ENCODE measurements at places on chromosomes 6 and 20.

- no peak for DNase-seq
Observed at GRCh38 chr20:45918779-45919537, 7.0 kb upstream of the PLTP start.

GRCh38 chr6:125164696-125165095 lies 11.1 kb downstream of the TPD52L1 start:
- DNase-seq, result no peak

DNA sequence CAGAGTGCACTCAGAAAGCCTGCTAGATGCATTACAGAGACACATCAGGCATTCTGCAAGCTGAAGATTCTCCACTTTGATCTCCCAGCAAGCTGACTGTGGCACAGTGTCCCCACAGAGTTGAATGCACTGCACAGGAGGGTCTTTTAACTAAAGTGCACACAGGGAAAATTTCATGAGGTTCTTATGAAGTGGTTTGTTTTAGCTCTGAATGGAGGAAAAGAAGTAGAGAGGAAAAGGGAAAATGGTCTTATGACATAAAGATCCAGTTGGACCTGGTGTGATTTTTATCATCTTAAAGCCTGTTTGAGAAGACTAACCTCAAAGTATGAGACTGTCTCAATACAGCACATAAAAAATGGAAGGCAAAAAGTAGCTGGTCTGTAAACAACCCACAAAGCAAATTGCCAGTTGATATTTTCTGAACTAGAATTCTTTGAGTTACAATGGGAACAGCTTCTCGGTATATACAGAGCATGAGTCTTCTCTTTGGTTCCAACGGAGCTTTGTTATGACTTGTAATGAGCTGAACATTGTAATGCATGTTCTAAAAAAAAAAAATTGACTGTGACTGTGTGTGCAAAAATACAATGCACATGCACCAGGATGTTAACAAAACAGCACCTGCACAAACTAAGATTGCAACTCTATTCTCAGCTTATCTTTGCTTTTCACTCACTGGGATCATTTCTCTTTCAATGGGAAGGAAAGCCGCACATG lies 383.0 kb upstream of the ID4 start:
- no peak for DNase-seq

DNA sequence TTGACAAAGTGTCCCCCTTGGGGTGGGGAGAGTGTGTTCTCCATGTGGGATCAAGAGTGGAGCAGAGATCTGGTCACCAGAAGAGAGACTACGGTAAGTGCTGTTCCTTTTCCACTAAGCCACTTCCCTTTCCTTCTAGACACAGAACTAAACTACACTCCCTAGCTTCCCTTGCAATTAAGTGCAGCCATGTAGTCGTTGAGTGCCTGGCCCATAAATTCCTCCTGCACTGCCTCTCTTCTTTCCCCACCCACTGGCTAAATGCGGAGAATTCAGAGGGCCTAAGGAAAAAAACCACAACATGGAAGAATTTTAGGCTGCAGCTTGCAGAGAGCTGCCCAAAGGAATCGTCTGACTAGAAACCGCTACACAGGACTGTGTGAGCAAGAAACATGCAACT lies 1.5 kb downstream of the WDR27 start:
- no peak for DNase-seq

- no peak for DNase-seq
Observed at GRCh38 chr6:49744259-49744658, at the start of gene CRISP3. CRISP3 (minus strand) TSS chr6:49744388; CDS start chr6:49744367, 21 bp downstream.

GRCh38 chr20:22604815-22605214 lies 20.4 kb upstream of the FOXA2 start:
- DNase-seq, result no peak

DNA sequence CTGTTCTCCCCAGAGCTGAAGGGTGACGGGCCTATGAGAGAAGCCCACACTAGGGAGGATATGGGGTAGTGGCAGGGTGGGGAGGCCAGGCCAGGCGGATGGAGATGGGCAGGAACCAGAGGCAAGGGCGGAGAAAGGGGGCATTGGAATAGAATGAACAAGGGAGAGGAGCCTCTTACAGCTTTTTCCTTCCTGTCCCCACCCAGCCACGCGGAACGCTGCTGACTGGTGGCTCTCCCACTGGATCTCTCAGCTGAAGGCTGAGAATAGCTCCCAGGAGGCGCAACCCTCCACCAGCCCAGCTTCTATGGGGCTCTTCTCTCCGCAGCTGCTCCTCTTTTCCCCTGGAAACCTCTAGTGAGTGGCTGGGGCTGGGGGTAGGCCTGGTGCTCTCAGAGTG lies 10.8 kb downstream of the DLK2 start:
- no peak for DNase-seq

- no peak for DNase-seq
Observed at GRCh38 chr6:161772176-161772575, 498.3 kb upstream of the AGPAT4 start.

GRCh38 chr20:40633123-40633850 lies 55.7 kb downstream of the MAFB start:
- DNase-seq, result no peak

DNA sequence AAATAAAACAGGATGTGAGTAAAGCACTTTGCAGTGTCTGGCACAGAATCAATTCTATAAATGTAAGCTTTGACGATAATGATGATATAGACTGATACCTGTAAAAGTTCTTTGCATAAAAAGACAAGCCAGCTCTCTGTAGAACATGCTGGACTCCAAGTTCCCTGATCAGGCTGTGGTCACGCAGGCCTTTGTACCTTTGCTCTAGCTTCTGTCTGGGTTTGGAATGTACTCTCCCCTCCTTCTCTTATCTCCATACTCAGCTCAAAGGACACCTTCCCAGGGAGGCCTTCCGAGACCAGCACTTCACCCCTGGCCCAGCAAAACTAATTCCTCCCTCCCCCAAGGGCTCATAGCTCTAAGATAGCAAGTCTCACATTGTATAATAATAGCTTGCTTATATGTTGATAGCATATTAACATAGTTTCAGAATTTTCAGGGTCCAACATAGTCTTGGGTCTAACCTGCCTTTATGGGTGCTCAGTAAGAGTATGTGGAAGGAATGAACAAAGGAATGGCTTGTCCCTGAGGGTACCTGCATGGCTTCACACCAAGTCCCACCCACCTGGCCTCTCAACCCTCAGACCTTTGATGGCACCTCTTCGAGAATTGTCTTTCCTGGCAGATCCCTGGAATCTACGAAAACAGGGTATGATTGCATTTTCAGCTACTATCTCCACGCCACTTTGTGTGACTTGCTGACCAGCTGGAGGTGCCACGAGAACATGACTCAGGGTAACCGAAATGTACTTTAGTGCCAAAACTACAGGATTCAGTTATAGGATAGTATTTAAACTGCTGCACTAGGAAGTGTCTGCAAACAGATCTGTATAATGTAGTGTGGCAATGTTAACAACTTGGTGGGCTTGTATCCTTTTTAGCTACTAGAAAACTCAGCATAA lies 41.7 kb upstream of the PIM1 start:
- DNase-seq, result no peak

DNA sequence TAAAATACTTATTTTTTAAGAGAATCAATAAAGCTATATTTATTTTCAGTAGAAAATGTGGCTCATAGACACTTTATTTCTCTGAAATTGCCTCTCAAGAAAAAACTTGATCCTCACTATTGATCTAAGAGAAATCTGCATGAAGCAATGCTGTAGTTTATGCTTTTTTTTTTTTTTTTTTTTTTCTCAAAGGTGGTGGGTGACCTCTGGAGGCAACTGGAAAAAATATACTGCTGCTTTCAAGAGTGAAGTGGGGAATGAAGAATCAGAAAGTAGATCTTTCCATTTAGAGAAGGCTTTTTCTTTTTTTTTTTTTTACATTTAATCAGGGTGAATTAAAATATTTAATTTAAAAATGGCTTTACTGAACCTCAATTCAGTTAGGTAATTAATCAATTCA lies 169.3 kb downstream of the SLC16A10 start:
- DNase-seq, result no peak

DNA sequence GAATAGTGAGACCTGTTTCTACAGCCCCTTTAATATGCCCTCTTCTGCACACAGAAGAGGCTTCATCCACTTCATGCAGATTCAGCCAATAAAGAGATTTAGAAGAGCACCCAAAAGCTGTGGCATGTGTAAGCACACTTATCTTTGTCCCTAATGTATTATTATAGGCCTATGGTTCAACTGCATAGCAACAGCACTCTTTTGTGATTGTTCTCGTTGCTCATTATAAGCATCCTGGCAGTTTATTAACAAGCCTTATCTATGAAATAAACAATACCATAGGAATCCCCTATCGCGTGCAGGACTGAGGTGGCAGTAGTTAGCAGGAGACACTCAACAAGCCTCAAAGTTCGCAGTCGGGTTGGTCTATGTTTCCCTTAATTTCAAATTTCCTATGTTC lies 138.5 kb upstream of the BEND6 start:
- no peak for DNase-seq

DNA sequence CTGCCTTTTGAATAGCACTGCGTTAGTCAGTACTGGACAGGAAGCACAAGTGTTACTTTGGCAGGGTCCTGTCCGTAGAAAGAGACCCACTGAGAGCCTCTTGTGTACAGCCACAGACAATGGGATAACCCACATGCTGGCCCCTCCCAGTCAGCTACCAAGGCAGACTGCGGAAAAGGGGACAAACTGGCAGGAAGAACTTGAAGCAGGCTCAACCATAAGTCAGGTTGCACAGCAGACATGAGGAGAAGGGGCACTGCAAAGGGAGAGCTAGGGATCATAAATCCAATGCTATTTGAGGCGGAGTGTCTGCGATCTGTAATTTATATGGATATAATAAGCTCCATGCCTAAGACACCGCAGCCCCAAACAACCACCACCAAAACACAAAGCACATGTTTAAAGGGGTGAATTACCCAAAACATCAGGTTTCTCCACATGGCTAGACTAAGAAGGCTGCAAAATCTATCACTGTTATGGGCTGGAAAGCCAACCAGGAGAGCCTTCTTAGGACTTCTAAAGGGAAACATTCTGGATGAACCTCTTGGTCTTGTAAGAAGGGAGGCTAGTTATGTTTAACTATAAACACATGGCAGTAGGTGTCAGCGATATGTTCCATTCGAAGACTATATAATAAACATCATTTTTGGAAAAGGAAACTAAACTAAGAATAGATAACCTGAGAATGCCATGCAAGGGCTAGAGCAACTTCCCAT lies 141.7 kb downstream of the BACH2 start:
- no peak for DNase-seq

DNA sequence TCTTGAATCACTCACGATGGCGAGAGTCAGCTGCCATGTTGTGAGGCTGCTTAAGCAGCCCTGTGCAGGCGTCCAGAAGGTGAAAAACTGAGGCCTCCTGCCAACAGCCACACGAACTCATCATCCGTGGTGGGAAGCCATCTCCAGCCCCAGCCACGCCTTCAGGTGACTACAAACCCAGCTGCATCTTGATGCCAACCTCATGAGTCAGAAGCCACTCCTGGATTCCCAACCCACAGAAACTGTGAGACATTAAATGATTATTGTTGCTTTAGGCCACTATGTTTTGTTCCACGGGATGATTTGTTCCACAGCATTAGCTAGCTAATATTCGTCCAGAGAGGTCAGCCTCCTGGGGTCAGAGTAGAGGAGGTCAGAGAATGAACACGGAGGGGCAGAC lies 80.5 kb downstream of the SNX5 start:
- DNase-seq, result no peak

- DNase-seq, result no peak
Observed at GRCh38 chr6:128919412-128920180, 36.7 kb downstream of the LAMA2 start.

- no peak for DNase-seq
Observed at GRCh38 chr6:142705054-142705453, 239.9 kb downstream of the HIVEP2 start.

- no peak for DNase-seq
Observed at GRCh38 chr6:121383478-121383877, 49.2 kb upstream of the TBC1D32 start.

DNA sequence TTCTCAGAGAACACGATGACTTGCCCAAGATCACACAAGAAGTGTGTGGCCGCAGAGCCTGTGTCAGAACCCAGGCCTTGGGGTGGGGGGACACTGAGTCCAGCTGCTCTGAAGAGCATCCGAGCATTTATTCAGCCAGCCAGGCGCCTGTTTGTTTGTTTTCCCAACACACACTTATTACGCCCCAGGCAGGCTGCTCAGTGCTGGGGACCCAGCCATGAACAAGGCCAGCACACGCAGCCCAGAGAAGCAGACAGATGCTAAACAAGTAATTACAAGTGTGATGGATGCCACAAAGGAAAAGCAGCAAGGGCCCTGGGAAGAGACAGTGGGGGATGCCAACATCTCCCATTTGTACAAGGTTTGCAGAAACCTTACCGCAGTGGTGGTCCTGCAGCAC lies 19.4 kb upstream of the SIRPA start:
- no peak for DNase-seq

DNA sequence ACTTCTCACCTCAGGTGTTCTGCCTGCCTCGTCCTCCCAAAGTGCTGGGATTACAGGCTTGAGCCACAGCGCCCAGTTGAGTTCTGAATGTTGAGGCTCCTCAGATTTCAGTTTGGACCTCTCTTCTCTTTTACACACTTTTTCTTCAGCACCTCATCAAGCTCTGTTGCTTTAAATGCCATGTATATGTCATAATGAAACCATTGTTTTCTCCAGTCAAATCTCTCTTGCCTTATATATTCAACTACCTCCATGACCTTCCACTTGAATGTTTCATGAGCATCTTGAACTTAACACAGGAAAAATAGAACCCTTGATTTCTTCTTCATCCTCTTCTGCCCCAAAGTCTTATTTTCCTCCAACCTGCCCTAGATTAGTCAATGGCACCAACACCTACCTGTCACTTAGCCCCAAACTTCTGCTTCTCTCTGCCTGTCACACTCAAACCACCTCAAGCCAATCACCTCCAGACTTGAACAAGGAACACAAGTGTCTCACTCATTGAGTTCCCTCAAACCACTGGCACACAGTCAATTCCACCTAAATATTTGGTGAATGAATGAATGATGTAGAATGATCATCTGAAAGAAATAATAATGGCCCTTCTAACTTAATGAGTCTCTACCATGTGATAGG lies 161.0 kb upstream of the SGK1 start:
- DNase-seq, result no peak

DNA sequence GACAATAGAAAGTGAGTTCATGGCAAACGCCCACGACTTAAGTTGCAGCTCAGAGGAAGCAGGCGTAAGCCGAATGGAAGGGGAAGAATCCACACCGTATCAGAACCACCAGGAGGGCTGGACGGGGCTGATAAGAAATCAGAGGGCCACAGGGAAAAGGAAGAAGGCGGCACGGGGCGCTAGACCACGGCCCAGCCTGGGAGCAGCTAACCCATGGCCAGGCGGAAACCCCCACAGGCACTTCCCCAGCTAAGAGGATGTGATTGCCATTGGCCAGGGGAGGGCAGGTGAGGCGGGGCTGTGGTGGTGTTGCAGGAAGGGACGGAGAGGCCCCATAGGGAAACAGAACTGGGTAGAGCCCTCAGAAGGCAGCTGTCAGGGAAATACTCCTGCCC lies 174.0 kb upstream of the AFDN start:
- no peak for DNase-seq

- DNase-seq, result no peak
Observed at GRCh38 chr6:125671323-125671722, 78.1 kb upstream of the HEY2 start.

- DNase-seq, result no peak
Observed at GRCh38 chr6:105578179-105578707, 175.4 kb upstream of the PREP start.

All from activated effector memory CD4-positive, alpha-beta T cell treated with anti-CD3 and anti-CD28 coated beads, Interleukin-2, amount 50 U/mL, for 16 hours (primary cell).